Thymus (tissue), 14 donors: ENCODE measurements at places on chromosomes 5 and 9. TPM values are rescaled to one million over a fixed set of nuclear protein-coding genes. Genes with fewer than 3 reads are reported as not detected.

PCDHGB5 gene
- polyA plus RNA-seq = 1.1 TPM

GZMA gene
- 15.9 TPM for polyA plus RNA-seq

MEIKIN gene
- polyA plus RNA-seq = 0.09 TPM

TAF7 gene
- polyA plus RNA-seq = 174 TPM

DNA sequence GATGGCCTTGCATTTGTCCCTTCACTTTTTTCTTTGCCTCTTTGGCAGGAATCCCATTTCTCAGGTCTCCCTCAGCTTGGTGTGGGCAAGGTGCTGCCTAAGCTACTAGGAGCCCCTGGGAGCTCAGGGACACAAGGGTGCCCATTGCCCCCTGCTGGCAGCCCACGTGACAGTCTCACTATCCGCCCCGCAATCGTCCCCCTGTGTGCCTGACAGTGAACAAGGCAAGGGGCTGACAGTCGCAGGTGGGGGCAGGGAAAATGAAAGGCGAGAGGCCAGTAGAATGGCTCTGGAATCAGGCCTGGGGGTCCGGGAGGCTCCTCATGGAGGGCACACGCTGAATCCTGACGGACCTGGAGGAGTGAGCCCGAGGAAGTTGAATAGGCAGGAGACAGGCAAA lies 2.0 kb upstream of the PCDH12 start:
- no peak for DNase-seq

- no peak for DNase-seq
These were observed 180.9 kb upstream of the ANKRD55 start for GRCh38 chr5:56414066-56414465.

- DNase-seq = no peak
These were observed 54.4 kb downstream of the MLANA start for GRCh38 chr9:5945112-5945511.

- no peak for DNase-seq
These were observed 92.9 kb upstream of the IER5L start for GRCh38 chr9:129270903-129271431.

DNA sequence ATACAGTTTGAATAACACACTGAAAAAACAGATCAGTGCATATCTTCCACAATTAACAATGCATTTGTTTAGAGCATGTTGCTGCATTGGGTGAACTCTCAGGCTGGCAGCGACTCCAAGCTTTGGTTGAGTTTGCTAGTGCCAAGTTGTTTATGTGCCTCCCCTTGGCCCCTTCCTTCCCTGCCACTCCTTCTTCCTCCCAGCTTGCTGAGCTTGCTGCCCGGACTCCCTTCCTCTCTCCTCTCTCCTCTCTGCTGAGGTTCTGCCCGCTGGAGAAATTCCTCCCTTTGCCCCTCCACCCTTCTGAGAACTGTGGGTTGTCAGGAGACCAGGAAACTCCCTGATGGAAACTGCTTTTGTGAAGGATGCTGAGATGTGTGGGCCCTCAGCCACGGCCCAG lies 247.3 kb downstream of the PDZD2 start:
- no peak for DNase-seq

DNA sequence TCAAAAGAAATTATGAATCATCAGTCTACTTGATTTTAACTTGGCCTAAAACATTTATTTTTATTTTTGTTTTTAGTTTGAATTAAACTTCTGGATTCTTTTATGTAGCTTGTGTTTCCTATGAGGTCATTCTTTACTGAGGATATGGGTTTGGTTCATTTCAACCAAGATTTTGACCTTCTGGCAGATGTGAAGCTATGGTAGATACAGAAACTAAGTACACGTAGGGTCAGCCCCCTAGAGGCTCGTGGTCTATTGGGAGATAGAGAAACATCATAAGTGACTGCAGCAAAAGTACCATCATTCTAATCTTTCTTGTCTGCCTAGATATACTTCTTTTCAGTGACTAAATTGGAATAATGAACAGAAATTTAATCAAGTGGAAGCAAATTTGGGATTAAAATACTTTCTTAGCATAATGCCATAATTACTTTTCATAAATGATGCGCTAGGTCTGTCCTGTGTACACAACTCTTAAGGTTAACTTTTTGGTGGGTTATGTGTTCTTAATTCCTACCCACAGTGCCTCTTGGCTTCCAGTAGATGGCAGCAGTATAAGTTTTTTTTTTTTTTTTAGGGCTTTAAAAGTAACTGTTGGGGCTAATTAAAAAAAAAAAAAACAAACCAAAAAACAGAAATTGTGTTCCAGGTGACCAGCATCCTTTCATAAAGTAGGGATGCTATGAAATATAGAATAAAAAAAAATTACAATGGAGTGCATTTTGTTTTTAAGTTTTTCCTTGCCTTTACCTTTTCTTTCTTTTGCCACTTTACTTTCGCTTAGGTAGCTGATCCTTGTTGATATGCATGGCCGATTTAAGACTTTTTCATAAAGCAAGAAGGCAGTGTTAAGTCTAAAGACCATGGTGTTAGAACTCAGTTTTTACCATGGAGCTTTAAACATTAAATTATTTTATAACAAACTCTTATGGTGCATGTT lies 49.9 kb downstream of the LRRTM2 start:
- DNase-seq = peak; percentile 5

DNA sequence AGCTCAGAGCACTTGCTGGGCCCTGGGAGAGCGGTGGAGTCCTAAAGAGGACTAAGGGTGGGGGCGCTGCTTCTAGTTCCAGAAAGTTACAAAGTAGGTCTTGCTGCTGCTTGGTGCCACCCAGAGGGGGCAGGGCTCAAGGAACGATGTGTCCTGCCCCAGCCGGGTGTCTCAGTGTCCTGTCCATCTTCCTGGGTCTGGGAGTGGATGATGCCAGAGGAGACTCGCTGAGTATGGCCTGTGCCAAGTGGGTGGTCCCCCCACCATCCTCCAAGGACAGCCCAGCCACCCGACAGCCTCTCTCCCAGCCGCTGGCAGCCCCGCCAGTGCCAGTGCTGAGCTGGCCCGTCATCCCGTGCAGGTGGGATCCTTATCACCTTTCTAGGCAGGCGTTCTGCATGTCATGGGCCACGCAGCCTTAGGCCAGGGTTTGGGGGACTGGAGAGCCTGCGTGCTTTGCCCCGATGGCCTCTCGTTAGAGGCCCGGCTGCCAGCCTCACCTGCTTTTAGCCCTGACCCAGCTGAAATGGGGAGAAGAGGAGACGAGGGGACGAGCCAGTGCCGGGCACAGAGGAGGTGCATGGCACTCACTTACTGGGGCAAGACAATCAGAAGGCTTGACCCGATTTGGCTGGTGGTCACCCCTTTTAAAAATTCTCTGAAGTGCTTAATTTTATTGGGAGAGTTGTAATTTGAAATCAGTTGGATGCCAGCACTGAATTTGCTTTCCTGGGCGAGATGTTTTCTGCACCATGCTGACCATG lies 5.6 kb downstream of the WNK2 start:
- DNase-seq = no peak

DNA sequence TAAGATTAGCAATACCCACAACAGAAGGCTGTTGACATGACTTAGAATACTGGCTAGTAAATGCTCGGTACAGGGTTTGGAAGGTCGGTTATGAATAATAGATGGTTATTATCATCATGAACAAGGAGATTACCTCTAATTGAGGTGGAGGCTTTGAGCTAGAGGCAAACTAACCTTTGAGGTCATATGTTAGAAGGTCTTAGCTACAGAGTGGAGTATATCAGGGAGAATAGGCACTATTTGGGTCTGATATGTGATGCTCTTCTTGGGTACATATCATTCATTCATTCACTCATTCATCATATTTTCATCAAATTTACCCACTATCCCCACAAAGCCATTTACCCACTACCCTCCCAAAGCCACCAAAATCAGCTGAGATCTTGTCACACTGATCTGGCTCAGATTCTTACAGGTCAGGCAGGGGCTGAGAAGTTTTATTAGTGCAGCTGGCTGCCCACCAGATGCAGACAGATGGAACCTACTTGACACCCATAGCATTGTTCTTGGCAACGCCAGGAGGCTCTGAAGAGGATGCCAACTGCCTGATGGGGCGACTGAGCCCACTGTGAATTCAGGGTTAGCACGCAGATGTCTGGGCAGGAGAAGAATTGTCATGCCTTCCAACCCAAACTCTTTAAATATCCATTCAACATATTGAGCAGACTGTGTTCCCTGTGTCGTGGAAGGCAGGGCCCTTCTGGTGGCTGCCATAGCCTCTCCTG lies 90.2 kb upstream of the SH3PXD2B start:
- DNase-seq = no peak

- DNase-seq = no peak
These were observed 47.9 kb upstream of the MYO10 start for GRCh38 chr5:16983972-16984371.

DNA sequence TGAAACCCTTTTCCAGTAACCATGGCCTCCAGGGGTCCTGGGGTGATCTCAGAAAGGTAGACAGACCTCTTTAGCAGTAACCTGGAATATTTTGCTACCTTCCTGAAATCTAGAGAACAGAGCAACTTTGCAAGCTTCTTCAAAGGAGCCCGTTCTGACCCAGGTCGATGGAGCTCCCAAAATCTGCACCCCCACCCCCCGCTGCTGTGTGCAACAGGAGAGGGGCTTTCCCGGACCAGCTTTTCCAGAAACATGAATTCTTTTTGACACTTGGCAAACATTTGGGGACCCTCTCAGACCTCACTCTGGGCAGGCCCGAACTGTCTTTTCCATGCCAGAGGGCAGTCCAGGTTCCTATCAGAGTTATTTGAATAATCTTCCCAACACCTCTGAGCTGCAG lies 65.3 kb downstream of the KCNIP1 start:
- DNase-seq = no peak

DNA sequence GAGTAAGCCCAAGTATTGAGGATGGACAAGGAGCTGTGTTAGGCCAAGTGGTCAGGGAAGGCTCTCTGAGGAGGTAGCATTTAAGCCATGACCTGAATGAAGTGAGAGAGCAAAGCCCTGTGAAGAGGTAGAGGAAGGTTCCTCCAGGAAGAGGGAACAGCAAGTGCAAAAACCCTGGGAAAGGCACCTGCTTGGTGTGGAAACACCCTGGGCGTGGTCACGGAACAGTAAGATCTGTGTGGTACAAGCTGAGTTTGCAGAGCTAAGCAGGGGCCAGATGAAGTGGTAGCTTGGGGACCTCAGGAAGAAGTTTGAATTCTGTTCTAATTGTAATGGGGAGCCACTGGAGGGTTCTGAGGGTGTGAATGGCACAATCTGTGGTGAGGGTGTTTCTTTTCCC lies 310.2 kb downstream of the ARHGAP26 start:
- DNase-seq = no peak

DNA sequence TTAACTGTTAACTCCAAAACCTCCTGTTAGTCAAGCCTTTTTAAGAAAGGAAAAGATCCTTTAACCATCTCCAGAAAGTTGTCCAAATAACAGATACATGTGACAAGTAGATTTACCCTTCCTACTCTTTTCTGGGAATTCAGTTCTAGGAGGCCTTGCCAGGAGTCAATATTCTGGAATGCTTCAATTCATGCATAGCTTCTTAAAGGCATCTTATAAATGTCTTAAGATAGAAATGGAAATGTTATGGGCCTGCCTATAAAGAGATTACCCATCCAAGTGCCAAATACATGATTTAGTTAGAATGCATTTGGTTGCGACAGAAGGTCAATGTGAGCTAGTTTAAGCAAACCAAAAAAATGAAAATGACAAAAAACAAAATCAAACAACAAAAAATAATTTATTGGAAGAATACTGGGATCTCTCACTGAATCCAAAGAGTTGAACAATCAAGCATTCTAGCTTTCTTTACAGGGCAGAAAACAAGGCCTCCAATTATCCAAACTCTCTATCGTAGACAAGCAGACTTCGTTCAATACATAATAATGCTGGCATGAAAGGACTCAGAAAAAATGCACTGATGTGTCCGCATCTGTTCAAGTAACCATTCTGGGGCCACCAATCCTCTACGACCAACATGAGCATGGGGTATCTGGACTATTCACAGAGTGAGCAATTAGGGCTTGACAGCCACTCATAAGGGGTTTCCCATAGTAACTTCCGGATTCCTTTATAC lies 188.6 kb downstream of the CTNND2 start:
- no peak for DNase-seq

- DNase-seq = no peak
These were observed 441.5 kb downstream of the ENC1 start for GRCh38 chr5:74199005-74199404.
